ENCODE measurements at places on chromosomes 3 and 15.

GRCh38 chr3:128083396-128083795 lies 31.2 kb downstream of the SEC61A1 start:
- no peak for DNase-seq

DNA sequence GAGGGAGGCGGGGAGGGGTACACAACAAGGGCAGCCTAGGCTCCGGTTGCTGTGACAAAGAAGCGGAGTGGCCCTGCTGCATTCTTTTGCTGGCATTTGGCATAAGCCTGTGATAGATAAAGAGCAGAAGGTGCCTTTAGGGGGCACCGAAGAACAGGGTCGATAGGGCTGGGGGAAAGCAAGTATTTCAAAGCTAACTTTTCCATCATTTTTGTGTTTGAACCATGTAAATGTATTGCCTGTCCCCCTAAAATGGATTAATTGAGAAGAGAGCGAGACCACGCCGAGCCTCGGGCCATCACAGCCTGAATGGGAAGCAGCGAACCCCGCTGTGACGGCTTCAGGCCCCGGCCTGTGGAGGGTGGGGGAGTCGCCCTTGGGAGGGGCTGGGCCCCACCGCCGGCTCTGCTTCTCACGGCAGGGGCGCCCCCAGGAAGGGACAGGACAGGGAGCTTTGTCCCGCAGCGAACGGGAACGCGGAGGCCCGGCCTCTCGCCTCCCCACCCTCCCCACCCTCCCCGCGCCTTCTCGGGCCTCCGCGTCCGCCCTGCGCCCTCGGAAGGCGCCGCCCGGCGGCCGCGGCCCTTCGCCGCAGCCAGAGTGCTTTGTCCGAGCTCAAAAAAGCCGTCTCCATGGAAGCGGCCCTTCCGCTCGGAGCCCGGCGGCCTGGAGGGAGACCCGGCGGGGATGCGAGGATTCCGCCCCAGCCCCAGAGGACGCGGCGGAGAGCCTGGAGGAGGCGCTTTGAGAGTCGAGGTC lies 32.4 kb upstream of the ALDH1L1 start:
- no peak for DNase-seq

- no peak for DNase-seq
Observed at GRCh38 chr3:187878772-187879518, 133.7 kb upstream of the BCL6 start.

- no peak for DNase-seq
Observed at GRCh38 chr3:31968369-31968926, 12.6 kb downstream of the OSBPL10 start.

DNA sequence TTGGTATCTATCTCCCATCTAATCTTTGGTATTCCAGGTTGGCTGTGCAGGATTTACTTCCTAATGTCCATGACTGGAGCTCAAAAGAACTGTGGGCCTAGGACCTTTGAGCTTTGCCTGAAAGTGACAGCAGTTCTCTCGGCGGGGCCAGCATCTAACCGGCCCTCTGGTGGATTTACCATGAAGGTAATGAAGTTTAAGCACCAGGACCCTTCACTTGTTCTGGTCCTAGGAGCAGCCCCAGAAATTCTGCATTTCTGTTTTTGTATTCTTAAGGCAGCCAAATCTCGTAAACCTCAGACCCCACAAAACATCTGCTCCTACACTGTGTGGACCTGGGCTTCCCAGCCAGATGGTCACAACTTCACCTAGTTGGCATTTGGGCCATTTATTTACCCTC lies 13.0 kb downstream of the CALML4 start:
- no peak for DNase-seq

DNA sequence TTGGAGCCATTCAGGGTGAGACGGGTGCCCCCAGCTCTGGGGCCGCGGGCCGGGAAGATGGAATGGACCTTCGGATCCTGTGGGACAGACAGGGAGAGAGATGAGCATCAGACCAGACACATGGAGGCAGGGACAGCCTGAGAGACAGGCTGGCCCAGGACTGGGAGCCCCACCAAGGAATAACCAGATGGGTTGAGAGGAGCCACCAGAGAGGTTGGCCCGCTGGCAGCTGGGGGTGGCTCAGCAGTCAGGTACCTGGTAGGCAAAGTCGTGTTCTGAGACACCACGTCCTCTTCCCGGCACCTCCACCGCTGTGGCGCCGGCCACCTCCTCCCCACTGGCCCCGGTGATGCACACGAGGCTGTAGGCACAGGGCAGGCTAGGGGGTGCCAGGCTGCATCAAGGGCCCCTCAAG lies 13.8 kb downstream of the PLXNB1 start:
- no peak for DNase-seq

DNA sequence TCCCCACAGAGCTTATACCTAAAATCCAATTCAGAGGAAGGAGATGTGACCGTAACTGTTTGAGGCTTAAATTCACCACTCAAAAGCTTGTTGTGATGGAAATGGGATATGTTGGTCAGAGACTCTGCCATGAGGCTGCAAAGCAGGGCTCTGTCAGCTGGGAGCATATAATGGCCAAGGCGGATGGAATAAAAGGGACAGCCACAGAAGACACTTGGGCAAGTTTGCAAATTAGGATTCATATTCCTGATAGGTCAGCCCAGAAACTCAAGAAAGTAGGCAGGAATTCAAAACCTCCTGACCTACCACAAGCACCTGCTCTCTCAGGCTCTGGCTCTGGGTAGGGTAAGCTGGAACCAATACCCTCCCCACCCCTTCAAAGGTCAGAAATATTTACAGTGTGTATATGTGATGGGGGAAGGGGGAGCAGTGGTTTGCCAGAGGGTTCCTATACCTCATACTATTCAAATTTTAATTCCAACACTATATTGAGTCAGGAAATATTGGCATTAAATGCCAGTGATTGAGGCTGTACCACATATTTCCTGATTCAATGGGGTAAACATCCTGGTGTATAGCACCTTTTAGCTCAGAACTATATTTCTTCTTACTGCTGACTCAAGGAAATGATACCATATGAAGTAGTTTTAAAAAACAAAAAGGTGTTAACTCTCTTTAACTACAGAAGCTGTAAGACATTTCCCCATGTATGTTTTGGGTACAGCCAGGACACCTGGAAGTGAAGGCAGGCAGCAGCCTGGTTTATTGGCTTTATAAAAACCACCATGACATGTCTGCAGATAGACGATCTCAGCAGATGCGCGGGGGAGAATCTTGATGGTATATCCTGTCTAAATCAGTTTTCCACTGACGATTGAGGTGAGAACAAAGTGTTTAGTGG lies 19.2 kb downstream of the FYCO1 start:
- DNase-seq = no peak

- no peak for DNase-seq
Observed at GRCh38 chr3:56157693-56158362, 310.4 kb downstream of the ERC2 start.

- DNase-seq = no peak
Observed at GRCh38 chr3:134029256-134029733, 430 bp downstream of the SLCO2A1 start.

GRCh38 chr15:36458411-36458810 lies 121.0 kb upstream of the CDIN1 start:
- no peak for DNase-seq

DNA sequence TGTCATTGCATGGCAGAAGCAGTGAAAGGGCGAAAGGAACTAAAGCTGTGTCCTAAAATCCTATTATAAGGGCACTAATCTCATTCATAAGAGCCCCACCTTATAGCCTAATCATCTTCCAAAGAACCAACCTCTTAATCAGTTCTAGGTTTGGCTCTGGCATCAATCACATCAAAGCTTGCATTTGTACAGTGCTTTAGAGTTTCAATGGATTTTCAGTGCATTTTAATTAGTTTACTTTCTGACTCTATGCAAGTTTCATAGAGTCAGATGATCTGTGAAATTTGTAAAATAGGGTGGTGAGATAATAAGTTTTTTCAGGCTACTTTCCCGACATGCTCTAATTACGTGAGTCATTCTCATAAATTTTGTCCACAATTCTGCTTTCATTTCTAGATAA lies 341.1 kb downstream of the DIPK2A start:
- DNase-seq = no peak

- no peak for DNase-seq
Observed at GRCh38 chr3:37973246-37974054, 17.1 kb upstream of the VILL start.

DNA sequence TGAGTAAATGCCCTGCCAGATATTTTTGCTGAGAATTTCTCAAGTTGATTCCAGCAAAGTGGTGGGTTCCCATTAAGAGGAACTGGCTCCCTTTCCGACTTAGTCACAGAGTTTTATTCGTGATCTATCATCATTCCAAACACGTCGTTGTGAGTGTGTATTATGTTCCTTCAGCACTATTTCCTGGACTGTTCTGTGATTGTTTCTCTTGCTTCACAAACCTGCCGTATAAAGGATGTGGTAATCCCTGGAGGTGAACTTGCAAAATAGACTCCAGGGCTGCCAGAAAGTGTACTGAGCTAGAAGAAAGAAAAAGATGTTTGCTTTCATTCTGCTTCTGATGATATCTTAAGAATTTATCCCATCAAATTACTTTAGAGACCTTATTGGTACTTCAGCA lies 14.5 kb upstream of the CAPN3 start:
- DNase-seq = no peak

- no peak for DNase-seq
Observed at GRCh38 chr15:62264196-62264595, 99.1 kb upstream of the C2CD4B start.

DNA sequence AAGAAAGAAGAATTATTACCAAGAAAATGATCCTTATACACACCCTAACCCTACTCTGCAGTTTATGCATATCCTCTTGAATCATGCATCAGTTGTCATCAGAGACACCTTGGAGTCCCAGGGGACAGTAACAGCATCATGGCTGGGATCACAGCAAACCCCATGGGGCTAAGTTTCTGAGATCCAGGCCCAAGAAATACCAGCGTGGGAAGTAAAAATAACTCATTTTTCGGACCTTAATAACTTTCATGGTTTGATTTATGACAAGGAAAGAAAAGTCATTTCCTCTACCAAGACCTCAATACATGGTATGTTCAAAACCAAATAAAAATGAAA lies 38.8 kb upstream of the B3GNT5 start:
- DNase-seq = no peak

DNA sequence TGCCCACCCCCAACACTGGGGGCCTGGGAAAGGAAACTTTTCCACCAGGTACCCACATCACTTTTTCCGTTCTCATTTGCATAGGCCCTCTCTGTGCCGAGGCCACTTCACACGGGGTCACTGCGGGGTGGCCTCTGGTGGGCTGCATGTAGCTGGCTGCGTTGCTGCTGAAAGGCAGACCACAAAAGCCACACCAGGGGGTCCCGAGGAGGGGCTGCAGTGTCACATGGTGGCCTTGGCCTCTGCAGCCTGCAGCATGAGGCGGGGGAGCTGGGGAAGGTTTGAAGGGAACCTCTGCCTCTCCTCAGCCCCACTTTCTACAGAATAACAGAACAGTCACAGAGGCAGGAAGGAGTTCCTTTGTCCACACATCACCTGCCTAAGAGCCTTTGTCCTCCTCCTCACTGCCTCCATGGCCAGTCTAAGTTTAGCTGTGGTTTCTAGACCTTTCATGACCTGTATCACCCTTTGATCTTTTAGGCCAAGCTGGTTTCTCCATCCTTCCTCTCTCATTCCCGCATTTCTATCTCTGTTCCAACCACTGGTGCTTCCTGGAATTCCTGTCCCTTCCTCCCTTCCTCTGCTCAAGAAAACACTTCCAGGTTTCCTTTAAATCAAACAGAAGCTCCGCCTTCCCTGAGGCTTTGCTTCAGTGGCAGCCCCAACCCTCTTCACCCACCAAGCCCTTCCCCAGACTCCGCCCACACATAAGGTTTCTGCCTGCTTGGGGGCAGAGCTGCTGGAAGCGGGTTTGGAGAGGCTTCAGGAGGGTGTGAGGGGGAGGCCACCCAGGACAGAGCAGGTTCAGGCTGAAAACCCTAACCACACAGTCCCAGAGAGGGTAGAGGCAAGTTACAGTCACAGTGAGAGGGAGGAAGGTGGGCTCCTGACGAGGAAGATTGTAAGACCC lies 150.7 kb upstream of the TLE3 start:
- no peak for DNase-seq

DNA sequence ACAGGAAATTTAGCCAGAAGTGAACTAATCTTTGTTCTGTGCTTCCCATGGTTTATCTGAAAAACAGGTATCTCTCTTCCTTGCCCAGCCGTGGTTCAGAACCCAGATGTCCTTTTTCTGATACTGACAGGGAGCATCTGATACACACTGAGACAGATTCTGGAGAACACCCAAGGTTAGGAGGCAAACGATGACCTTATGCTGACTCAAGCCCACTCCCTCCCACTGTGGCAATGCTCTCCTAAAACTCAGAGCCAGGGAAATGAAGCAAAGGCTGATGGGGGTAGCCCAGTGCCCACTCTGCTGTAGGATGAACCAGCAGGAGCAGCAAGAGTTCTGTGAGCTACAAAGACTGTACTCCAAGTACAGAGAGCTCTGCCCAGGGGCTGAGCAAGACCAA lies 225.1 kb downstream of the NTRK3 start:
- DNase-seq = no peak

- no peak for DNase-seq
Observed at GRCh38 chr15:81097890-81098280, 36.2 kb upstream of the CFAP161 start.

DNA sequence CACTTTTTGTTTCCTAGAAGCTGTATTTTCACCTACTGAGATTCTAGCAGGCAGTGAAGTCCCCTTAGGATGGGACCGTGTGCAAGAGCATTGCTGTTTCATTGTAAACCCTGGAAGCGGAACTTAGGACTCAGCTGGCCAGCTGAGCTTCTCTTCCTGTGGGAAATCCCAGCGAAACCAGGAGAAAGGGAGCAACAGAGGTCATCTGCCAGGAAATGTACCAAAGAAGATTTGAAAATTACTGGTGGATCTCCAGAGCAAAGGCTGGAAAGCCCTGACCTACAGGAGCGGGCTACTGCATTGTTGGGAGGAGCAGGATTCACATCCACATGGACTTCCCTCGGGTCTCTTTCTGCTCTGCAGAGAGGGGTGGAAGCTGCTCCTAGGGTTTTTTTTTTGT lies 7.6 kb upstream of the ADPRH start:
- DNase-seq = no peak

DNA sequence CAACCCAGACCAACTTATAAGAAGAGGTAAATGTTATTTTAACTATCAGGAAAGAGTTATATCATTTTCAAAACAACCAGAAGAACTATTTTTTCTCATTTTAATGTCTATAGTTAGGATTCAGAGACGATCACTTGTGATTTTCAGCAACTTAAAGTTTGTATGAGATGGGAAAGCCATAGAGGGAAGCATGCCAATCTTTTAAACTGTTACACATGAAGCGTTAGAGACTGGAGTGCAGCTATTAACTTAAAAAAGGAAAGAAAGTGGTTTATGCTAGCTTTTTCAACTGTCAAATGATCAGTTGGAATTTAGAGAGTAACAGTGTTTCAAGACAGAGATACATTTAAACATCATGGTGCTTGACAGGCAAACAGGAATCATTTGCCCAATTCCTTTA lies 91.7 kb upstream of the LPP start:
- no peak for DNase-seq

GRCh38 chr3:16350597-16351318 lies 85.7 kb downstream of the OXNAD1 start:
- DNase-seq = no peak

GRCh38 chr3:177827511-177828207 lies 630.4 kb upstream of the TBL1XR1 start:
- no peak for DNase-seq
